Adrenal gland (tissue), 19 donors: ENCODE measurements at places on chromosomes 12 and 14. TPM values are rescaled to one million over a fixed set of nuclear protein-coding genes. Genes with fewer than 3 reads are reported as not detected.

- no peaks in the 10 kb centered on the region for H3K27me3 ChIP-seq
- no peaks in the 10 kb centered on the region for H3K4me1 ChIP-seq
- DNase-seq: no peak
Observed at GRCh38 chr12:80484746-80485145, 40.7 kb downstream of the PTPRQ start.

- no peaks in the 10 kb centered on the region for H3K36me3 ChIP-seq
- H3K4me1 ChIP-seq: no peaks in the 10 kb centered on the region
- H3K27me3 ChIP-seq: no peaks in the 10 kb centered on the region
Observed at GRCh38 chr12:75364919-75365318, 26.0 kb upstream of the GLIPR1L2 start.

DNA sequence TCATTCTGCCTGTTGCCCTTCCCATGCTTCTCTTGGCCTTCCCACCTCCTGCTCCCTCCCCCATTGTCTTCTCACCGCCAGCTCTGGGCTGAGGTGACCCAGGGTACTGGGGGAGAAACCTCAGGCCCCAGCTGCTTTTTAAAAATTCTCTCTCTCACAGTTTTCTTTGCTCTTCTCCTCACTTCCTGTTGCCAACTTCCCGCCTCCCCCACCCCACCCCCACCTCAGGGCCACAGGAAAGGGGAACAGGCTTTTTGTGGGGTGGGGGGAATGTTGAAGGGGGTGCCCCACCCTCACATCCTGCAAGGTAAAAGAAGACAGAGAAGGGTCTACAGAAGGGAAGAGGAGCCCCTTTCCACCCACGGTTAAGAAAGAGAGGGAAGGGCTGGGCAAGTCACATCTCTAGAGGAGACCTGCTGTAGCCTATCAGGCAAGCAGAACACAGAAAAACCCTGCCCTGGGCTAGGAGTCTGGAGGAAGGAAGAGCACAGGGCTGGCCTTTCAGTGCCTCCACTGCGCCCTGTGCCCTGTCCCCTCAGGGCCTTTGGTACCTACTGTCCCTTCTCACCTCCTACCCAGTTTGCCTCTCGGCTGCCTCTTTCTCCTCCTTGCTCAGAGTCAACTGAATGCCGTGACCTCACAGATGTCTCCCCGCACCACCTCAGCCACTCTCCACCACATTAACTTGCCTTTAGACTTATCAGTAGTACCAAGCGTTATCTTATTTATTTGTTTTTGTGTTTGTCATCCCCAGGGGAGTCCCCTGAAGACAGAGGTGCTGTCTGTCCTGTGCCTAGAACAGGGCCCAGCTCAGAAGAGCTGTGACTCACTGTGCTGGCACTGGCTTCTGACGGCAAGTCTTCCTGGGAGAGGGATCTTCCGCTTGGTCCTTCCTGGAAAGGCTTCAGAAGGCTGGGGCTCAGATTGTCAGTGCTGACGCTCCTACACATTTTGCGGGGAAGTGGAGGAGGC, 1.7 kb downstream of the ARHGAP9 start:
- peak; percentile 60 for DNase-seq
- H3K4me3 ChIP-seq: no peak overlapping the region
- peaks cover 26% of the 10 kb centered on the region for H3K27me3 ChIP-seq
- peaks cover 14% of the 10 kb centered on the region for H3K4me1 ChIP-seq
- H3K36me3 ChIP-seq: no peaks in the 10 kb centered on the region

- H3K4me3 ChIP-seq: no peak overlapping the region
- no peaks in the 10 kb centered on the region for H3K36me3 ChIP-seq
- DNase-seq: no peak
- no peaks in the 10 kb centered on the region for H3K27me3 ChIP-seq
- no peaks in the 10 kb centered on the region for H3K4me1 ChIP-seq
- no peak overlapping the region for H3K27ac ChIP-seq
Observed at GRCh38 chr12:16027002-16027401, 115.9 kb downstream of the DERA start.

- H3K27ac ChIP-seq: no peak overlapping the region
- H3K27me3 ChIP-seq: no peaks in the 10 kb centered on the region
- H3K4me1 ChIP-seq: no peaks in the 10 kb centered on the region
- DNase-seq: no peak
- H3K4me3 ChIP-seq: no peak overlapping the region
- H3K36me3 ChIP-seq: no peaks in the 10 kb centered on the region
Observed at GRCh38 chr14:97106166-97106565, 309.0 kb downstream of the VRK1 start.

SRRM4 gene
- total RNA-seq: not detected

LBHD2 gene
- total RNA-seq: not detected

MGAT4C gene
- total RNA-seq: under 0.01 TPM
